Fibroblast of skin of left biceps (primary cell): ENCODE measurements at places on chromosomes 6 and 20.

GRCh38 chr6:30508890-30509736, 19.8 kb downstream of the HLA-E start:
- DNase-seq, result no peak

GRCh38 chr6:33696548-33697518, 14.7 kb downstream of the UQCC2 start:
- DNase-seq, result no peak

GRCh38 chr20:20761301-20761700, 48.9 kb upstream of the RALGAPA2 start:
- no peak for DNase-seq

DNA sequence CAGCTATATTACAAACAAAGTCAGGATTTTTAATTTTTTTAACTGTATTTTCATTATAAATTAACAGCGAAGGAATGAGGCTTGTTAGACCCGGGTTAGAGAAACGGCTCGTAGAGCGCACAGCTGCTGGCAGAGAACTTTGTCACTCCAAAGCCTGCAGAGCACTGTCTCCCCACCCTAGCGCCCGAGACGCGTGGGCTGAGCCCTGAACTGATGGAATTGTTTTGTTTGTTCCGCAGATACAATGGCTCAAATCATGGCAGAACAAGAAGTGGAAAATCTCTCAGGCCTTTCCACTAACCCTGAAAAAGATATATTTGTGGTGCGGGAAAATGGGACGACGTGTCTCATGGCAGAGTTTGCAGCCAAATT, 810 bp downstream of the LAMP5 start:
- no peak for DNase-seq

GRCh38 chr20:34083781-34084180, 28.3 kb downstream of the EIF2S2 start:
- DNase-seq, result no peak

GRCh38 chr6:89555806-89556205, 82.7 kb downstream of the LYRM2 start:
- no peak for DNase-seq
